CD8-positive, alpha-beta memory T cell (primary cell): ENCODE measurements at places on chromosomes 4 and X.

DNA sequence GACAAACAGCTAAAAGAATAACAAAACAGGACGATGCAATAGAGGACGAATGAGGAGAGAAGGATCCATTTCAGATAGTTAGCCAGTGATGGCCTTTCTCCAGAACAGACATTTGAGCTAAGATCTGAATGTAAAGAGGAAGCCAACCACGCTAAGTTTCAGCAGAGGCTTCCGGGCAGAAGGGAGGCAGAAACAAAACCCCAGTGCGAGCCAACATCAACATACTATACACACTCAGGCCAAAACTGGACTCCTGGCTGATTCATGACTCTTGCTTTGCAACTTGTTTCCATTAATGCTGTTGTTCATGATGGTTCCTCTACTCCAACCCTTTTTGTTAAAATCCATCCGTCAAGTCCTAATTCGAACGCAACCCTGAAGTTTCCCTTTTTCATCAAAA lies 730.3 kb downstream of the TRIML1 start:
- no peak for DNase-seq

- no peak for DNase-seq
Measured at GRCh38 chr4:8602686-8603430, 10.3 kb downstream of the CPZ start.

GRCh38 chrX:34631479-34632220 lies 25.4 kb downstream of the TMEM47 start:
- no peak for DNase-seq

DNA sequence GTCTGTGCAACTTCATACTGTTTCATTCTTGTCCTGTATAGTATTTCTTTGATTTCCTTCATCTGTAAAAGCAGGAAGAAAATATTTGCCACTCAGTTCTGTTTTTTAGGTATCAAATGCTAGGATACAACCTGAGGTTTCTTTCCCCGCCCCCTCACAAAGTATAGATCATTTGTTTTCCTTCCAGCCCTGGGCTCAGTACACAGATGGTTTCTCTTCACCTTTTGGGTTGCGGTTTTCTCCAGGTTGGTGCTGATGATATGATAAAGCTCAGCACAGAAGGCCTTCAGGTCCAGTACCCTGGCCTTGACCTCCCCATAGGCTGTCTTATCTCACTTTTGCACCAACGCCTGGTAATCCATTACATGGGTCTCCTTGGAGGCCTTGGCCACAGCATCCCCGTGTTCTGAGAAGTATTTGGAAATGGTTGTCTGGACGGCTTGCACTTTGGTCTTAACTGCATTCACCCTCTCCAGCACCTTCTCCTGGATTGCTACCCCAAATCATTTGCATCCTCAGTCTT lies 35.2 kb downstream of the PTTG2 start:
- no peak for DNase-seq

DNA sequence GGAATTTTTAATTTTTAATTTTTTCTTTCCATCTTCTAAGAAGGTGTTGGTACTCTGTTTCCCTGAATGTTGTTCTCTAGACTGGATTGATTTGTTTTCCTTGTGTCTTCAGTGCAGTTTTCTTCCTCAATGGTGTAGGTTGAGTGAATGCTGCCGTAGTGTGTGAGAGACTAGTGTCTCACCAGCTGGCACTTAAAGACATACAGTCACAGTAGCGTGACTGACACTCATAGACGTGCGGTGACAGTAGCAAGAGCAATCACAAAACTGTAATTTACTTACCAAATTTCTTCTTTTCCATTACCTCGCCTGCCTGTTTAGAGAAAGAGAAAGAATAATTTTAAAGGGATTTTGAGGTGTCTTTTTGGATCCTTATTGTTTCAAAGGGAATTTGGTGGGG lies 21.4 kb upstream of the PGM2 start:
- no peak for DNase-seq

DNA sequence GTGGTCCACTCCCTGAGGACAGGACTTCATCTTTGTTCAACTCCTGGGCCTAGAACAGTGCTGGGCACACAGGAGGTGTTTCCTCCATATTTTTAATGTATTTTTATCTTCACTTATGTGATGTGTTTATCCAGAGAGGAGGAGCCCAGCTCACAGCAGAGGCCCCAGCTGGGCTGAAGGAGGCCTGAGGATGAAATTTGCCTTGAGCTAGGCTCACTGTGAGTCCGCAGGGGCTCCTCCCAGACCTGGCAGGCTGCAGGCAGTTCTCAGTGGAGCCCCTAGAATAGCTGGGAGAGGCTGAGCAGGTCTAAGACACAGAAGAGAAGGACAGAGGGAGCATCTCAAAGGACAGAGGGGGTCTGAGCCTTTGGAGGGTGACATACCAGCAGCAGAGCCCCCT lies 26.8 kb downstream of the C4orf50 start:
- DNase-seq: no peak

GRCh38 chr4:5114950-5115349 lies 63.7 kb downstream of the STK32B start:
- DNase-seq: no peak

DNA sequence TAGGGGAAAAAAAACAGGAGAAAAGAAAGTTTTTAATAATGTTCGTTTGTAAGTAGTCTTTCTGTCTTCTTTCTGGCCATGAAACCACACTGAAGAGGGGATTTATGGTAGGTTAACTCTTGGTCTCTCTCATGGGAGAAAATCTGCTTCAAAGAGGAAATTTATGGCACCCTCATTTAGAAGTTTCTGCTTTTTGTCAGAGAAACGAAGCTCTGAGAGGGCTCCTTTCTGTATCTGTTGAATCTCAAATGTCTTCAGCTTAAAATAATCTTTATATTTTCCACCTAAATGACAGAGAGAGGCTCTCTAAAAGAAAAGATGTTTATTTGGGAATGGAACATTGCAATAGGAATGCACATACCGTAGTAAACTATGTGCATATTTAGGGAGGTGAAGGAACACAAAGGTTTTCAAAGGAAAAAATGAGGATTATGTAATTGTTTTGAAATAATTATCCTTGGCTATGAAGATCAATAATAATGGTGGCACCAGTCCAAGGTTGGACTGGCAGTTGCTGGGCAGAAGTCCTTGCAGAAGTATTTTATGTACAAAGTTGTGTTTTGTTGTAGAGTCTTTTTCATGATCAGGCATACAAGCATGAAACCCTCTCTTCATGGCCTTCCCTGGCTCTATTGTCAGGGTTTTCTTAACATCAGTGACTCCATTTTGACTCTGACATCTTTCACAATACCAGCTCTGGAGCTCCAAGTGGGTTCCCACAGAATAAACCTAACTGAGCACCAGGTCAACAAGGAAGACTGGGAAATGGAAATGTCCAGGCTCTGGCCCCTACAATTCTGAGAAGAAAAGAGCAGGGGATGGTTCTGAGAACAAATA lies 53.0 kb upstream of the HPSE start:
- DNase-seq: no peak
